T-cell (primary cell): ENCODE measurements at places on chromosomes 12 and 14.
A peak's percentile ranks its signal among the peaks of the same experiment; 100 is the strongest.

- DNase-seq: no peak
These were observed 250.2 kb upstream of the GRIP1 start for GRCh38 chr12:66929121-66929520.

- no peak for DNase-seq
These were observed 51.5 kb downstream of the DCAF5 start for GRCh38 chr14:69101331-69101826.

DNA sequence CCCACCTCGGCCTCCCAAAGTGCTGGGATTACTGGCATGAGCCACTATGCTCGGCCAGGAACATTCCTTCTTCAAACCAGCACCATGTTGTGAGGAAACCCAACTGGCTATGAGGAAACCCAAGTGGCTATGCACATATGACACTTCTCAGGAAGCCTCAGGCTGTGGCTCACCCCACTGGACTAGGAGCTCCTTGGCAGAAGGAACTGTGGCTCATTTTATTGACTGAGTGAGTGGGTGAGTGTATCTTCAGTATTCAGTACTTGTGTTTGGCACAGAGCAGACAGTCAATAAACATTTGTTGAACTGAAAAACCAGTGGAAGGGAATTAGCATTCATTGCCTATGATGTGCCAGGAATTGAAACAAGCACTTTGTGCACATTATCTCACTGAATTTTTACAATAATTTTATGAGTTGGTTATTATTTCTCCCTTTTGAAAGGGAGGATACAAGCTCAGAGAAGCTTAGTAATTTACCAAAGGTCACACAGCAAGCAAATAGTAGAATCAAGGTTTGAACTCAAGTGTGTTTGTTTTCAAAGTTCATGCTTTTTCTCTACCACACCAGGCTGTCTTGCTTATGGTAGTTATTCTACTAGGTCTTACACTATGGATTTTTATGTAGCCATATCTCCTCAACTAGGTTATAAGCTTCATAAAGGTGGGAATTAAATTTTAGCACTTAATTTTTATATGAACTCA is 121.6 kb downstream of the VEZT start:
- no peak for DNase-seq

GRCh38 chr12:105279460-105280056 is 43.6 kb upstream of the APPL2 start:
- peak; percentile 17 for DNase-seq

- no peak for DNase-seq
These were observed 16.4 kb downstream of the DAO start for GRCh38 chr12:108896336-108896735.
